ENCODE measurements at places on chromosomes 12 and 14.

DNA sequence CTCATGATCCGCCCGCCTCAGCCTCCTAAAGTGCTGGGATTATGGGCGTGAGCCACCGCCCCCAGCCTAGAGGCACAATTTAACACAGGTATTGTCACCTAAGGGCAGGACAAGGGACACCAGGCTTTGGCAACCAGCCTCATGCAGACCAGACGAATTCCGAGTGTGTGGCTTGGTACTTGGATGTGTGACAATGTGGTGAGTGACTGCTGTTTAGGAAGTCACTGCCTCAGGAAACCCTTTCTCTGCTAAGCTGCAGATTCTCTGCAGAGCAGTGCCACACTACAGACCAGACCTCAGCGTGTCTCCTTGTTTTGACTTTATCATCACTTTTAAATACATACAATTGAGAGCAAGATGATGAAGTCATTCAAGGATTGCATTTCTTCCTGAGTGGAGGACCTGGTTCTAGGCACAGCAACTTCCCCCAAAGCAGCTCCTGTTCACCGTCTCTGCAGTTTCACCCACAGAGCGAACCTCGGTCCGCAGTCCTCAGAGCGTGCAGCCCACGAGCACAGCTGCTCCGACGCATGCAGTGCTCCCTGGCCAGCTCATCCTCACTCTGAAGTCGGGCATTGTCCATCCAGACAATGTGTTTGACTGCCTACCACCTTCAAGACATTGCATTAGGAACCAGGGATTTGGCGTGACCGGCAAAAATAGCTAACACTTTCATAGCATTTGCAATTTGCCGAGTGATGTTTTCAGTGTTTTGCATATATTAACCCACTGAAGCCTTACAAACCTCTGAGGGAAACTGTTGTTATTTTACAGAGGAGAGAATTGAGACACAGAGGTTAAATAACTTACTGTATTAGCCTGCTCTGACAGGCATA, 235.2 kb downstream of the CHST11 start:
- peak; percentile 35 for DNase-seq

- DNase-seq = no peak
Observed at GRCh38 chr12:61781021-61781581, 479.1 kb upstream of the USP15 start.

GRCh38 chr14:37202812-37203211, 5.1 kb downstream of the MIPOL1 start:
- DNase-seq = no peak

GRCh38 chr14:63654346-63654745, 12.7 kb upstream of the WDR89 start:
- no peak for DNase-seq

- no peak for DNase-seq
Observed at GRCh38 chr12:130827432-130827831, 11.6 kb downstream of the STX2 start.

DNA sequence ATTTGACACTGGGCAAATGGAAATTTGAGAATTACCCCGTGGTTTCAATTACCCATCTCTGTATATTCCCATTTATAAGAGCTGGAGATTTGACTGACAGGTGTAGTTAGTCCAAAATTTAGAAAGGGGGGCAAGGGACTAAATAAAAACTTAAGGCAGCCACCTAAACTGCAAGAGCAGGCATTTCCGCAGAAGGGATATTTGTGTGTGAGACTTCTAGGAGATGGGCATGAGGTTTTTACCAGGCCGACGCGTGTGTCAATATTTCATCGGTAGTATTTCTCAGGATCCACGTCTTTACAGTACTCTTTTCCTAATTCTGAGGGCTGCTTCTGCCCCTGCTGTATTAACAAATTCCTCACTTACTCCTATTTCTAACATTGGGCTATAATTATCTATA, 1.4 kb downstream of the FAR2 start:
- DNase-seq = no peak
